ENCODE measurements at places on chromosomes 11 and 22.

- DNase-seq = no peak
Observed at GRCh38 chr22:36977401-36977861, 41.8 kb downstream of the TST start.

DNA sequence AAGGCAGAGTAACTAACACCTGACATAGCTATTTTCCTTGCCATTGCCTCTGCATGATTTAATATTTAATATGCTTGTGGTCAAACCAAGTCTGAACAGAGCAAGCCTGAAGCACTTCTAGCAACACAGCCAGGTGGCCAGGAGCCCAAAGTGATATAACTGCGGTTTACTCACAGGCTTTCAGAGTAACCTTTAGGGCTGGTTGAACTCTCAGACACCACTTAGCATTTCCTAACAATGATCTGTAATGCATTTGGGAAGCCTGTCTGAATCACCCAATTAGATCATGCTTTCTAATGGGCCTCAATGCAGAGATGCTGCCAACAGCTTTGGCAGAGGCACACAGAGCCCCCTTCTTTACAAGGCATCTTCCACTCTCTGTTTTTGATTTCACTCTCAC is 96.1 kb downstream of the FDX1 start:
- DNase-seq = no peak

DNA sequence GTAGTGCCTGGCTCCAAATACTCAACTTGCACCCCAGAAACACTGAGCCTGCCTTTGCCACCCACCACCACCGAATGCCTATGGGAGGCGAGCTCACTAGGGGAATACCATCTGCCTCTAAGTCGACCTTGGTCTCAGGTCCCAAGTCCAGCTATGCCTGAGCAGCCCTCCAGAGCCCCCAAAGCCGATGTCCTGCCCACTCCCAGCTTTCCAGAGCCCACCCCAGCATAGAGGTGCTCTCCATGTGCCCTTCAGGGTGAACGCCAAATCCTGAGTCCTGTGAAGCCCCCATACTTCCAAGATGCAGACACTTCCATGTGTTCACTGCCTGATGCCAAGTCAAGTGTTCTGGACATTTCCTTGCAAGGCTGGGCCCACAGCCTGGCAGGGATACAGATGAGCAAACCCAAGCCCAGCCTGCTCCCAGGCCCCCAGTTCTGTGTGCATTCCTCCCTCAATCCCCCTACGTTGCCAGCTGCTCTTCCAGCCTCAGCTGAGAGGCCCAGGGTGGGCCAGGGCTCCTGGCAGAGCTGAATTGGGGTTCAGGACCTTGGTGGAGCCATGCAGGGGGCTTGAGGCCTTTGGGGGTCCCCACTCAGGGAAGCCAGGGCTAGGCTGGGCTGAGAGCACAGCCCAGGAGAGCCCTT is 2.6 kb upstream of the KMT5B start:
- no peak for DNase-seq

- no peak for DNase-seq
Observed at GRCh38 chr22:48515571-48516200, 1312.0 kb downstream of the BRD1 start.

DNA sequence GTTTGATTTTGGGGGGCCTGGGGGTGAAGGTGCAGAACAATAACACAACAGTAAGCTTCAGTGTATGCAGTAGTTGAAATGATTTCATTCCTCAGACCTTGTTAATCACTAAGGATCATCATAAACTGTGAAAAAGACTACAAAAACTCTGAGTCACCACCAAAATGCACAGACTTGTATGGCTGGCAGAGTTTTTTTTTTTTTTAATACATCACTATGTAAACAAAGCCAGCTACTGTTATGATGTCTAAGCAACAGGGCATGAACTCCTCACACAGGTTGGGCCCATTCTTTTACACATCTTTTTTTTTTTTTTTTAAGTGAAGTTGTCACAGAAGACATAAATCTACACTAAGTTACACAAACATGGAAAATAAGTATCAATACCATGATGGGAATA is 311.9 kb downstream of the GUCY1A2 start:
- no peak for DNase-seq

- no peak for DNase-seq
Observed at GRCh38 chr22:30015229-30015797, 65.0 kb upstream of the HORMAD2 start.

DNA sequence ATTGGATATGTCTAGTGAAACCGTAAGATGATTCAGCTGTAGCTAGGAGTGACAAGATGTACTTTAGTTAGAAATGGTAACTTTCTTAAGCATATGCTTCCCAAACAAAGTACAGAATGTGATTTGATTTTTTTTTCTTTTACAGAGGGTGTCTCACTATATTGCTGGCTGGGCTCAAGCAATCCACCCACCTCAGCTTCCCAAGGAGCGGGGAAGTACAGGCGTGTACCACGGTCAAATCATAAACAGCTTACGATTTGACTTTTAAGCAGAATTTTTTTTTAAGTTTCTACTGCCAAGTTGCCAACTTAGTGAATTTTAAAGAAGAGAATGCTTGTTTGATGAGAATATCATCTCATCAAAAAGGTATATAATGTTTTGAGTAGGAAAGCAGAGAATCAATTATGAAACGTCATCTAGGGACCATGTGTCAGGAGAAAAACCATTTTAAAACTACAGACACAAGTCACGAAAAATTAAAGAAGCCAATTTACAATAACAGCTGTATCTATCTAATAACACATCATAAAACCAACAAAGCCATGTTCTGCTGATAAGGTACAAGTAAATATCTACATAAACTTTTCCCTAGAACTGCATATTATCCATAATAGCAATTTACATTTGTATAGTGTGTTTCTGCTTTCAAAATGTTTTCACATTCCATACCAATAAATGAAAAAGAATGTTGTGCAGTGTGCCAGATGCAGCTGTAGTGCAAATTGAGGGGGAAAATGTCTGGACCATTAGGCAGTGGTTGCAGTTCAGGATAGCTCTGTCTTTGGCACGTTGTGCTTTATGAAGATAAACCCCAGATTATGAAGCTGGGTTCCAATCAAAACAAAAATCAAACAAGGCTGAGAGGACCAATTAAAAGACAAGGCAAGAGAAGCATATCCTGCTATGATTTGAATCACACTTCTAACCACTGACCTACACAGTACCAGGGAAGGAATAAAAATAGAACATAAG is 33.7 kb upstream of the USP47 start:
- DNase-seq = no peak

All from hippocampal formation (tissue), 2 donors.